SK-N-DZ (cell line): ENCODE measurements at places on chromosomes 12 and 14.

DNA sequence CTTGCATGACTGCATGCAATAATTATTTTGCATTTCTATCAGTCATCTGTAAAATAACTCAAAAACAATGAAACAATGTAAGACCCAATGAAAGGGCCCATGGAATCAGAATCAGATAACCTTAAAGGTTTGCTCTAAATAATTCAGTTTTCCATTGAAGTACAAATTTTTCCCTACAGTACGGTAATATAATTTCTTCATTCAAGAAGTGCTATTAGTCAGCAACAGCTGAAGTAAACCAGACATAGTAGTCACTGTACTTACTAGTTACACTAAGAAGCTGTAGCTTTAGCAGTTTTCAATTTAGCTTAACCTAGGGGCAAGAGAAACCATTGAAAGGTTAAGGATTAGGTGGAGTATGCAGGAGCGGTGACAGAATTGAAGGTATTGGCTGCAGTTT is 43.5 kb downstream of the BCAT1 start:
- no peak for DNase-seq

DNA sequence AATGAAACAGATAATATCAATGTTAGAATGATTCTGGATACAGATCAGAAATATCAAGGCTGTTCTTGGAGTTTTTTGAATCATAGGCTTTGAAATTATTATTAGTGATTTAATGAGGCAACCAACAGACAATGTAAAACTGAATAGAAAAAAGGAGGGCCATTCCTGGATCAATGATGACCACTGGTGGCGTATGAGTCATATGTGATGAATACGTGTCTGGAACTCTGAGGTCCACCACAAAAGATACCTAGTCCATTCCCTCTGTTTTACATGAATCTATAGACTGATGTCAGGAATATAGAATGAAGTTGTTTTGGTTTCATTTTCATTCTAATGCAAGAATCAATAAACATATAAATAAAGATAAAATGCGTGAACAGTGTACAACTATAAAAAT is 78.3 kb upstream of the RTL1 start:
- DNase-seq: no peak

DNA sequence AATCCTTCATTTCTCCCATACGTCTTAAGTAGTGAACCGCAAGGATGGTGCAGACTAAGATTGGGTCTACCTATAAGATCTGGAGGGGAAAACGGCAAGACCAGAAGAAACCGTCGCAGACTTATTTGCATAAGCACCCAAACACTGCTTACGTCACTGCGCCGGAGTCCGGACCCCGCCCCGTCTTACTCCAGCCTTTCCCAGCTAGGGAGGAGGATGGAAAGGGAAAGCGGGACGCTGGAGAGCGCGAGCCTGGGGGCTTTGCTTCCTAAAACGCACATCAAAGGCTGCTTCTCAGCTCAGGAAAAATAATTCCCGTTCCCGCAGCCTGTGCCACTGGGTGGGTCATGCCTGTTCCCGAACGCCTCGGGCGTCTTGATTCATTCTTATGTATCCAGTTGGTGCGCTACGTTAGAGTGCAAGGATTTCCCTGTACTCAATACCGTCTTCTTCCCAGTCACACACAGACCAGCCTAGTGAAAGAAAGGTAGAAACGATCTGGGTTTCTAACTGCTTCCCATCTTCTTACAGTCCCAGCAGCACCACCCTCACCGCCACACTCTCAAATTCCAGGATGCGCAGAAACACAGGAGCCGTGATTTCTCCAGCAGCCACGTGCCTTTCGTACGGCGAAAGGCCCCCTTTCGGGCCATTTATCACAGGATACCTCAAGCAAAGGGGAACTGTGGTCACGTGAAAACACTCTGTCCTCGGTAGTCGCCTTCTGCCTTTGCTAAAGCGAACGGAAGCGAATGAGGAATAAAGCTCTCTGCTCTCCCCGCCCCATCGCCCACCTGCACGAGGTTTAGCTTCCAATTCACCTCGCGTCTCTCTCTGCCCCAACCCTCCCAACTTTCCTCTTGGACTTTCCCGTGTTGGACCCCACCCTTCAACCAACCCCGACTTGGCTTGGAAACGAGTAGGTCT is 1.1 kb downstream of the SLC6A15 start:
- DNase-seq: peak; percentile 90

GRCh38 chr12:33988197-33988805 is 34.0 kb upstream of the ALG10 start:
- no peak for DNase-seq

- DNase-seq: peak; percentile 19
Measured at GRCh38 chr14:60655898-60656685, 6.8 kb upstream of the SIX1 start.

DNA sequence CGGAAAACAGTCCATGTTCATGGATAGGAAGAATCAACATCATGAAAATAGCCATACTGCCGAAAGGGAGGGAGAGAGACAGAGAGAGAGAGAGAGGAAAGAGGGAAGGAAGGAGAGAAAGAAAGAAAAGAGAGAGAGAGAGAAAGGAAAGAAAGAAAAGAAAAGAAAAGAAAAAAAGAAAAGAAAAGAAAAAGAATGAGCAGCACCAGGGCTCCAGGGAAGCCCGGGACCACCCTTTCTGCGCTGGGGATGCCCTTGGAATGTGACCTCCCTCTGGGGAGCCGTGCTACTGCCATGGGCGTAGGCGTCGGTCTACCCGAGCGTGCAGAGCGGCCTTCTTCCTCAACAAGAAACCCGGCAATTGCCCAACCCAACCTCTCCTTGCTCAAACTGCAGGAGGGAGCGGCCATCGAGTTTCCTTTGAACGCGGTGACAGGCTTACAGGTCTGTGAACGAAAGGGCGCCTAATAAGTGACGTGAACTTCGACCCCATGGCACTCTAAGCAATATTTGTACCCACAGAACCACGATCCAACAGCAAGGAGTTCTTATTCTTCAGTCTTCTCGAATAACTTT is 16.9 kb downstream of the OR6S1 start:
- DNase-seq: no peak

DNA sequence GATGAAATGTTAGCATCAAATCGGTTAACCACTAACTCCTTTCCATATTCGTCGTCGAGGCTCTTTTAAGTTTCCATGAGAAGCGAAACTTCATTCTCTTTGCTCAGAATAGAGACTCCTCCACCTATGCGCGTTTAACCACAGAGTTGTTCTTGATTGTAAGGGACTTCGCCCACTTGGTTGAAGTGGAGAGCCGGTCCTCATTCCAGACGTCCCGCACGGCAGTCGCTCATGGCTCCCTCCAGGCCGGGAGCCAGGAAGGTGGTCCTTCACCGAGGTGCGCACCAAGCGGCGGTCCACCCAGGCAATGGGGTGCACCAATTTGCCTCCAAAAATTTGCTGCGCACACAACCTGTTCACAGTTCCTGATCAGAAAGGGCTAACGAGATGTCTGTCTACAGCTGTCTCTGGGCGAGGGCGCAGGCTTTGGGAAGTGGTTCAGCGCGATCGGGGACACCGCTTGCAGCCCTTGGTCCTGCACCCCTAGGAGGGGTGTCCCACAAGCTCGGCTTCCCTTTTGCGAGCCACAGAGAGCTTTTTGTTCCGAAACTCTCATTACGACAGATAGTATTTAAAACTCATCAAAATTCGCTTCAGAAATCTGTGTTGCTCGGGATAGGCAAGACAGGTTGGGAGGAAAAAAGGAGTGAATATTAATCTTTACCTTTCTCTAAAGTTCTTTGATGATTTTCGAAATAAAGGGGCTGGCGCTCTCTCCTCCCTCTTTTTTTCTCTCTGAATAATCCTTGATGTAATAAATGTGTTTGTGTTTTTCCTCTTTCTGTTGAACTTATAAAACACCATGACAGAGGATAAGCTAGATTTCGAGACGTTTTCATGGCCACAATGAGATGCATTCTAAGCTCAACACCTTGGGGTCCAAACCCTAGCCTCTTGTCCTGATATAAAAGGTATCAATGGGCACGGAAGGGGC is 6.4 kb upstream of the ALX1 start:
- no peak for DNase-seq

- DNase-seq: no peak
Measured at GRCh38 chr12:86233126-86233525, 23.1 kb downstream of the MGAT4C start.

- DNase-seq: no peak
Measured at GRCh38 chr14:71499018-71499417, 433.2 kb upstream of the RGS6 start.

- no peak for DNase-seq
Measured at GRCh38 chr12:46259071-46259470, 9.8 kb downstream of the SLC38A1 start.

DNA sequence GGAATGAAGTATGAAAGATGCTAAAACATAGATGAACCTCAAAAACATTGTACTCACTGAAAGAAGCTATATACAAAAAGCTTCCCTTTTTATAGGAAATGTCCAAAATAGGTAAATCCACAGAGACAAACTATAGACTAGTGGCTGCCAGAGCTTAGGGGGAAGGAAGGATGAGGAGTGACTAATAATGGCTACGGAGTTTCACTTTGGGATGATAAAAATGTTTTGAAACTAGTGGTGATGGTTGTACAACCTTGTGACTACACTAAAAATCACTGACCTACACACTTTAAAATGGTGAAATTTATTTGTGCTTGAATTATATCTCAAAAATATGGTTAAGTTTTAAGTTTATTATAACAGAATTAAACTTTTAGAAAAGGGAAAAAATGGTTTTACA is 37.1 kb upstream of the AMN1 start:
- no peak for DNase-seq

GRCh38 chr12:119479121-119479561 is 114.4 kb upstream of the TMEM233 start:
- peak; percentile 4 for DNase-seq

DNA sequence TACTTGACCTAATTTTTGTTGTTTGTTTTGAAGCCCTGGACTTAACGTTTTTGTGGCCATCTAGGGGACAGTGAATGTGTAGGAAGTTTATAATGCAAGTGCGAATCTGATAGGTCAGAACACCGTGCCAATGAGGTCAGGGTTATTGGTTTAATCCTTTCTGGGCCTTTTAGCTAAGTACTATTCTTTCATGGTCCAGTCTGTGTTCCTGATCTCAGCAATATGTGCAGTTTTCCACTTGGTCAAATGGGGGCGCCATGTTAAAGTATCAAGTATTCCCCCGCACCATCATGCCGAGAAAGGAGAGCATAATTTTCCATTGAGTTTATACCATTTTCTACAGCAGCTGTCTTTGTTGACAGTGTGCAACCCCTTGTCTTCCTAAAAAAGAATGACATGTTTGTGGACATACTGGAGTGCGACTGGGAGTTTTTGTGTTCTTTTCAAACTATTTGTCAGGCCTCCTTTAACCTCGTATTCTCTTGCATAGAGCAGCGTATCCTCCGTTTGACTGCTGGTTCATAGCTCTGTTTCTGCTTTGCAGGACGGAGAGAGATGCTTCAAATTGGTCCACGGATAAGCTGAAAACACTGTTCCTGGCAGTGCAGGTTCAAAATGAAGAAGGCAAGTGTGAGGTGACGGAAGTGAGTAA is 1.3 kb downstream of the AHSA1 start:
- peak; percentile 46 for DNase-seq

DNA sequence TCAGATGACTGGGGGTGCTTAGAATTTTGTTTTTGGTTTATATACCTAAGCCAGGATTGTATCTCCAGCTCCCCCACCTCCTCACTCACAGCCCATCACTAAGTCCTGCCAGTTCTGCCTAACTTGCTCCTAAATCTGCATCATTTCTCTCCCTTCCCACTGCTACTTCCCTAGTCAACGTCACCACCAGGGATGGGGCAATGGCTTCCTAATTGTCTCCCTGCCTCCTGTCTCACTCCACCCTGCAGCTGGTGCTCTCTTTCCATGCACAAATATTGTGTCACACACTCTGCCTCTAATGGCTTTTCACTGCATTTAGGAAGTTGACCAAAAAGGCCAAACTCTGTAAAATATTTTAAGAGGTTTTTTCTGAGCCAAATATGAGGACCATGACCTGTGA is 11.5 kb downstream of the OAS2 start:
- no peak for DNase-seq

DNA sequence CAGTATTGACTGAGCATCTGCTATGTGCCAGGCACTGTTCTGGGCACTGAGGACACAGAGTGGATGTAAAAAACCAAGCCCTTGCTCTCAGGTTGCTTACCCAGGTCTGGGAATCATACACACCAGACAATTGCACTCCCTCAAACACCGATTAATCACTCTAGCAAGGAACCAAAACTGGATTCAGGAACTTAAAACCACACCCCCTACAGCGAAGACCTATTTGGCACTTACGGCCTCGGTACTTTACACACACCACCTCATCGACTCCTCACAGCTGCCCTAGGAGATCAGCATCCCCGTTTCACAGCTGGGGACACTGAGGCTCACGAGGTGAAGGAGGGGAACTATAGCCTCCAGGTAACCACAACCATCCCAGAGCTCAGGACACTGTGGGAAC is 1.6 kb downstream of the GLTP start:
- no peak for DNase-seq

DNA sequence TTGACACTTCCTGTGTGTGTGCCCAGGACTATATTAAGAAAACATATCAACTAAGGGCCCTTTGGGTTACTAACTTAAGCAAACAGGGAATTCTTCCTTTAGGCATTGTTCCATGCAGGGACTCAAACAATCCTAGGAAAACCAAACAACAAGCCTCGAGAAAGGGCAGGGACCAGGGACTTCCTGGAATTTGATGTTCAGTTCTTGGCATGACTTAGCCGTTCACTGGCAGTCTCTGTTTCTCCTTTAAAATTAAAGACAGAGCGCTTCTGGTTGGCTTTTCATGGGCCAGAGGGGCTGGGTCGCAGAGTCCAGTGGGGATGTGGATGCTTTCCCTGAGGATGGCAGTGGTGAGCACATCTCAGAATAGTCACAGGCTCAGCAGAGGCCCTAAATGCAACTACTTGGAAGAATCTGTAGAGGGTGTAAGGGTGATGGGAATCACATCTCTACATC is 35.2 kb downstream of the RNFT2 start:
- DNase-seq: no peak

- no peak for DNase-seq
Measured at GRCh38 chr12:2378835-2379330, 326.1 kb downstream of the CACNA1C start.

- no peak for DNase-seq
Measured at GRCh38 chr14:68592948-68593556, 199.8 kb downstream of the ZFP36L1 start.

- no peak for DNase-seq
Measured at GRCh38 chr12:68119724-68120211, 39.8 kb downstream of the IFNG start.

- no peak for DNase-seq
Measured at GRCh38 chr12:76943008-76943407, 64.2 kb upstream of the CSRP2 start.

- DNase-seq: no peak
Measured at GRCh38 chr12:28024231-28024995, 51.9 kb upstream of the PTHLH start.
